ENCODE measurements at places on chromosomes 12 and 14. TPM values are rescaled to one million over a fixed set of nuclear protein-coding genes. Genes with fewer than 3 reads are reported as not detected.

RILPL2 gene
- total RNA-seq, result 10.4 TPM

OVCH1 gene
- total RNA-seq, result 0.90 TPM

NEDD1 gene
- total RNA-seq, result 11.1 TPM

SYT1 gene
- total RNA-seq, result 0.87 TPM

KLHL33 gene
- 0.35 TPM for total RNA-seq

CCDC196 gene
- total RNA-seq, result not detected

CNTN1 gene
- total RNA-seq, result 1.5 TPM

CAPZA3 gene
- not detected for total RNA-seq

NRXN3 gene
- 0.84 TPM for total RNA-seq

CABP1 gene
- 5.5 TPM for total RNA-seq

EMP1 gene
- 1,519 TPM for total RNA-seq

RNASE2 gene
- total RNA-seq, result 8.7 TPM

TMEM30B gene
- total RNA-seq, result 4.0 TPM

TGFB3 gene
- 56.8 TPM for total RNA-seq

DAO gene
- not detected for total RNA-seq

AKAP5 gene
- 0.45 TPM for total RNA-seq

GPR137C gene
- total RNA-seq, result 0.13 TPM

RDH16 gene
- 0.35 TPM for total RNA-seq

CLEC6A gene
- total RNA-seq, result not detected

KLRD1 gene
- 3.3 TPM for total RNA-seq

LAG3 gene
- total RNA-seq, result 1.3 TPM

PLEKHH1 gene
- total RNA-seq, result 6.8 TPM

ANKRD33 gene
- not detected for total RNA-seq

SYNE3 gene
- total RNA-seq, result 179 TPM

AP1G2 gene
- total RNA-seq, result 32.8 TPM

CLEC9A gene
- total RNA-seq, result not detected

C12orf50 gene
- 0.13 TPM for total RNA-seq

TSPAN9 gene
- 36.9 TPM for total RNA-seq

ZC3H10 gene
- total RNA-seq, result 7.9 TPM

A2M gene
- total RNA-seq, result 996 TPM

NOVA1 gene
- total RNA-seq, result 11.7 TPM

MIPOL1 gene
- 7.2 TPM for total RNA-seq

GPHN gene
- 21.9 TPM for total RNA-seq

CFAP73 gene
- not detected for total RNA-seq

RNASE1 gene
- 641 TPM for total RNA-seq

BCAT1 gene
- 40.8 TPM for total RNA-seq

NUP107 gene
- 50.6 TPM for total RNA-seq

TPH2 gene
- not detected for total RNA-seq

Measured in mesenteric fat pad (tissue), 1 donor.